Activated CD4-positive, alpha-beta T cell treated with anti-CD3 and anti-CD28 coated beads, Interleukin-2, amount 50 U/mL, for 48 hours (primary cell): ENCODE measurements at places on chromosomes 3 and 15.

GRCh38 chr3:150761831-150762661 lies 923 bp downstream of the SIAH2 start:
- DNase-seq, result no peak

- no peak for DNase-seq
Observed at GRCh38 chr3:125194849-125195601, 17.5 kb downstream of the SLC12A8 start.

GRCh38 chr3:179536256-179536655 lies 26.5 kb upstream of the ACTL6A start:
- DNase-seq, result no peak

GRCh38 chr3:11539218-11539617 lies 104.5 kb downstream of the VGLL4 start:
- no peak for DNase-seq
